Nephron progenitor cell (in vitro differentiated cells): ENCODE measurements at places on chromosomes 1 and 21.
A peak's percentile ranks its signal among the peaks of the same experiment; 100 is the strongest.

DNA sequence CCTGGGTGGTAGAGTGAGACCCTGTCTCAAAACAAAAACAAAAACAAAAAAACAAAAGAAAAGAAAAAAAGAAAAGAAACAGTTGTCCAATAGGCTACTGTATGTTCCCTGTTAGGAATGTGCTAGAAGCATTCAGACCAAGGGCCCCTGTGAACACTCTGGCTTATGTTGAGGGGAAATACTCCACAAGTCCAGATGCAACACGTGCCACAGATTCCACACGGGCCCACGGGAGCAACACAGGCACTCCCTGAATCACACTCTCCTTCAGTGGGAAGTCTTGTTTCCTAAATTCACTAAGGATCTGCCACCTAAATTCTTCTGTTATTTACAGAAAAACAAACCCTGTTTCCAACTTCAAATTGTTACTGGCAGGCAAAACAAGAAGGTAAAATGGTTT is 291.1 kb downstream of the PCP4 start:
- DNase-seq: no peak

DNA sequence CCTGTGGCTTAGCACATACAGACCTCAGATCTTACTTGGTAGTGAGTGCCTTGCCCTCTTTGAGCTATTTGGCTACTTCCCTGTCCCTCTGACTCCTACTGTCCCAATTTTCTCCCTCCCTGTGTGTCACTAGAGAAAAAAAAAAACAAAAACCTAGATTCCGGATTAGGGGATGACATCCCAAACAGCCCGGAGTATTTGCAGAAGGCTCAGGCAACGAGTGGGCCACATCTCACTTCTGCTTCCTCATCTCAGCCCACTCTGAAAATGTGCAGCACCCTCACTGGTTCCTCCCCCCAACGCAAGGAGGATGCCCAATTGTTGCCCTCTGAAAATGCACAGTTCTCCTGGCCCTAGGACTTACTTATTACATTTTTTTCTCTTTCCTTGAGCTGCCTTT is 4.9 kb downstream of the NHLH1 start:
- DNase-seq: no peak

GRCh38 chr1:48725341-48726046 is 51.2 kb downstream of the BEND5 start:
- DNase-seq: no peak

GRCh38 chr1:154391086-154391770 is 13.9 kb upstream of the IL6R start:
- DNase-seq: no peak

GRCh38 chr1:7680955-7681268 is 90.2 kb upstream of the VAMP3 start:
- no peak for DNase-seq

DNA sequence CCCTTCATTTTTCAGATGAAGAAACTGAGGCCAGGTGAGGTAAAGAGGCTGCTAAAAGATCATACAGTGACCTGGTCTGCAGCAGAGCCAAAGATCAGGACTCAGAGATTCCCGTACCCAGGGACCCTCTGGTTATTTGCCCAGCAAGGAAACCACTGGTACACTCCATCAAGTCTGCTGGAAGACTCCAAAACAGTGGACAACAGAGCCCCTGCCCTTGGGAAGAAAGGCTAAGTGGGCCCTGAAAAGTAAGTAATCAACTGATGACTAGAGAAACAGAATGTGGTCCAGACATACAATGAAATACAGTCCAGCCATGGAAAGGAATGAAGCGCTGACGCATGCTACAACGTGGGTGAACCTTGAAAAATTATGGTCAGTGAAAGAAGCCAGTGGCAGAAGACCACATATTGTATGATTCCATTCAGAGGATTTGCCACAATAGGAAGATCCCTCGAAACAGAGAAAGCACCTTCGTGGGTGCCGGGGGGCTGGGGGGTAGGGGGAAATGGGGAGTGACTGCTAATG is 106.4 kb downstream of the ETS2 start:
- DNase-seq: no peak

DNA sequence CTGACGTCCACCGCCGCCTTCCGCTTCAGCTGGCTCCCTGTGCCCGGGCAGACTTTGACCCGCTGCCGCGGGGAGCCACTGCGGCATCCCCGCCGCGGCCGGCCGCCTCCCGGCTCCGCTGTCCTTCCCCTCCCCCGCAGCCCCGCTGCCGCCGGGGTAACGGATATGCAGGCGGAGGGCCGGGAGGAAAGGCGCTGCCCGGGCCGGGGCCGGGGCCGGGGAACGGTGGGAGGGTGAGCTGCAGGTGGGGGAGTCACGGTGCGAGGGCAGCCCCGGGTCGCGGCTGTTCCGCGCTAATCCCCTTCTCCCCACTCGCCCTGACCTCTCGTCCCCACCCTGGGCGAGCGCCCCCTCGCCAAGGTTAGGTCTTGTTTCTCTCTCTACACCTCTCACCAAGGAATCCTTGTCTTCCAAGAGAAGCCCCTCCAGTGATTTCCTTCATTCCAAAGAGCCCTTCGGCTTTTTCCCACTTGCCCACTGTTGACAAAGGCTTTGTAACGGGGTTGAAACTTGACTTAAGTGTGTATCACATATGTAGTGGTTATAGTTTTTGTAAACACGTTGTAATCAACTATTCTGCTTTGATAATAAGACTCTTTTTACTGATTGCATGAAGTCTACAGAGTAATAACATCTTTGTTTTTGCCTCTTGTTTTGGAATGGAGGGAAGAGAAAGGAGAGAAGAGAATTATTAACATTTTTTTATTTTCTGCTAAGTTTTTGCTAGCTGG is 669 bp downstream of the XPR1 start:
- DNase-seq: peak; percentile 85

GRCh38 chr1:31327381-31327780 is 30.5 kb downstream of the ZCCHC17 start:
- no peak for DNase-seq

DNA sequence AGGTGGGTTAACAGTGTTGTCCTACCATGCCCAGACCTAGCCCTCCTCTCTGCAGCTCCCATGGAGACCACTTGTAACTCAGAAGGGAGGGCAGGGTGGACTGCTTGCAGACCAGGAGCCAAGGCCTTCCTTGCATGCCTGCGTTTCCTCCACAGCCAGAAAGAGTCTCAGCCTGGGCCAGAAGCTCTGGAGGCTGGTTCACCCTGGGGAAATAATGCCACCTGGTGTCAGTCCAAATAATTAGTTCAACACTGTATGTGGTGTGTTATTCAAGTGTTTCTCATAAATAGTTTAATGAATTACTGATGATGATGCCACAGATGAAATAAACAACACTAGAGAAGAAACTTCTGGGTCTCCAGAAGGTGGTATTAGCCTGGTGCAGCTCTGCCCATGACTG is 16.9 kb upstream of the VANGL1 start:
- DNase-seq: no peak

GRCh38 chr1:200107004-200107470 is 79.5 kb downstream of the NR5A2 start:
- DNase-seq: no peak

DNA sequence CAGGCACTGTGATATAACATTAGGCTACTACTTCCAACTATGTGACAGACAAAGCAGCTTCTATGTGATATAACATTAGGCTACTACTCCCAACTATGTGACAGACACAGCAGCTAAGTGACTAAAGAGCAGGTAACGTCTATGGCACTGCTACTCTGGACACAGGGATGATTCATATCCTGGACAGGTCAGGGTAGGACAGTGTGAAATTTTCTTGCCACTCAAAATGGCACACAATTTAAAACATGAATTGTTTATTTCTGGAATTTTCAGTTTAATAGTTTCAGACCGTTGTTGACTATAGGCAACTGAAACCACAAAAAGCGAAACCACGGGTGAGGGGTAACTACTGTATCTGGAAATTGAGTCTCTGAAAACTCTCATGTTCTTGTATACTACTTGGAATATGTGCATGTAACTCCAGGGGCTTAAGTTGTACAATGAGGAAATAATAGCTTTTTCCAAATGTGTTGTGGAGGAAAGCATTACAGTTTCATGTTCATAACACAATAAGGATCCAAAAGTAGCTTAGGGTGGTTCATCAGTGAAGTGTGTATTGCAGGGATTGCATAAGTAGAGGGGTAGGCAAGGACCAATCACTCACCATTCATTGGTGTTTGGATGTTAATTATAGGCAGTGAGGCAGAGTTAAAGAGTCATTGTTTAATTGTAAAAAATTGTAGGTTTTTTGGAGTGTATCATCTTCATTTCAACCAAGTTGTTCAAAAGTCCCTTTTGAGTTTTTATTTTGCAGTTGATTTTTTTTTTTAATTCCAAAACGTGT is 5.3 kb downstream of the DTL start:
- no peak for DNase-seq

DNA sequence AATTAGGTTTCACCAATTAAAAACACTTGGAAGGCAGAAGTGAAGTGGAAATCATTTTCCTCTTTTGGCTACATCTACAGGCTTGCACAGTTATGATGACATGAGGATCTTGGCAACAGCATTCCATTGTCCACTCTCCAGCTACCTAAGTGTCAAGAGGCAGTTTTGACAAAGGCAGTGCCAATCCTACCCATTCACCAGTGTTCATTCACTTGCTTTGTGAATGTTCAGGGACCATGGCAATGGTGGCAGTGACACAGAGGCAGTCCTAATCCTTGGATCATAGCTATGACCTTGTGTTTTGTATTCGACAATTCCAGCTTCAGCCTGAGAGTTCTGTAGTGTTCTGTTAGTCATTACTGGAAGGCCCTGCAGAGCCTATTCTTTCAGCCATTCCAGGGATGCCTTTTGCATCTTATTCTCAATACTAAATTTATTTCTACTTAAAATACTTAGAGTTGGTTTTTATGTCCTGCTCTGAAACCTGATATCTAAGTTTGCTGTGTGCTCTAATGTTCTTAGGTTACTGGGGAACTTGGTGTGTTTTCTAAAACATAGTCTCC is 36.7 kb downstream of the CRB1 start:
- no peak for DNase-seq

- peak; percentile 91 for DNase-seq
Measured at GRCh38 chr1:11681071-11681771, at the start of gene MAD2L2. Gene MAD2L2 (minus strand): TSS chr1:11681148. CDS start chr1:11680601, 547 bp downstream.

GRCh38 chr1:162772571-162773154 is 17.8 kb upstream of the HSD17B7 start:
- no peak for DNase-seq

DNA sequence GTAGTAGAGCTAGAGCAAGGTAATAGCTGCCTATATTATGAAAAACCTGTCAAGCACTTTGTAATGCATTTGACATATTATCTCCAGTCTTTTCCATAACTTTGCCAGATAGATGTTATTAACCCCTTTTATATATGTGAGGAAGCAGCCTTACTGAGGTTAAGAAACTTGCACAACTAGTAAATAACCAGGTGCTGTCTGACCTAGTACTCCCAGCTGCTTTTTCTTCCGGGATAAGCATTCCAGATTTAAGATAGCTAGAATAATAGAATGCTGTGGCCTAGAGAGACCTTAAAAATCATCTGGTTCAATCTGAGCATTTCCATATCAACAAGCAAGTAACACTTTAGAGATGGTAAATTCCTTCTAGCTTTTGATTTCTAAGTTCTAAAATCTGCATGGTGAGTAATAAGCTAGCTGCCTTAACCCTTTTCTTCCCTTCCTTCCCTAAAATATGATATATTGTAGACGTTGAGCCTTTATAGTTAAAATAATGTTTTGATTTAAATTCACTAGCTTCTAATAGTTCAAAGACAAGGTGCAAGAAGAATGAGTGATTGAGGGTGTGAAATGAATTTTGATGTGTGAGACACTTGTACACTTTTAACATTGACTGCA is 1.8 kb downstream of the SH3GLB1 start:
- no peak for DNase-seq

- DNase-seq: peak; percentile 64
Measured at GRCh38 chr1:44661781-44662682, 12.2 kb downstream of the TMEM53 start.

GRCh38 chr1:183636783-183637182 is 1.2 kb upstream of the ARPC5 start:
- no peak for DNase-seq

- DNase-seq: no peak
Measured at GRCh38 chr1:234208791-234209190, 164.5 kb upstream of the COA6 start.

DNA sequence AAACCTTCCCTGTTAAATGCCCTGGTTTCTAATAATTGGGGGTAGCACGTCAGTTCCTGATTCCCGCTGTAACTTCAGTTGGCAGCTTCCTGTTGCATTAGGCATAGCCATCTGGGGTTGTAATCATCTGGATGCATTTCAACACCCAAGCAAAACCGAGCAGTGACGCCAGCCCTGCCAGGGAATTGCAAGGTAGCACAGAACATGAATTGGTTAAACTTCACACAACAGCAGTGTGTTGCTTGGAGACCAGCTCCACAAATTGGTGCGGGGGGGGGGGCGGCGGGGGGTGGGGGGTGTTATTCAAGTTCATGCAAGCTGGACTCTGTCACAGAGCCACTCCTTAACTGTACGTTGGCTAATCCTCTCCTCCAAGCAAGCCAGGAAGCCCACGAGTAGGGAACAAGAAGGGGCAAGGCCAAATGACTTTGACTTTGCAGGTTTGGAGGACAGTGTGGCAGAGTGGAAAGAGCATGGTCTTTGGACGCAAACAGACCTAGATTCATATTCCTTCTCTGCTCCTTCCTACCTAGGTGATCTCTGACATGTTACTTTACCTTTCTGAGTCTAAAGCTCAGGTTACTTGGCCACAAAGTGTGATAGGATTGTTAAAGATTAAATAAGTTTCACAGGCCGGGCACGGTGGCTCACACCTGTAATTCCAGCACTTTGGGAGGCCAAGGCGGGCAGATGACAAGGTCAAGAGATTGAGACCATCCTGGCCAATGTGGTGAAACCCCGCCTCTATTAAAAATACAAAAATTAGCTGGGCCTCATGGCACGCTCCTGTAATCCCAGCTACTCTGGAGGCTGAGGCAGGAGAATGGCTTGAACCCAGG is 4.7 kb downstream of the LAX1 start:
- peak; percentile 7 for DNase-seq

DNA sequence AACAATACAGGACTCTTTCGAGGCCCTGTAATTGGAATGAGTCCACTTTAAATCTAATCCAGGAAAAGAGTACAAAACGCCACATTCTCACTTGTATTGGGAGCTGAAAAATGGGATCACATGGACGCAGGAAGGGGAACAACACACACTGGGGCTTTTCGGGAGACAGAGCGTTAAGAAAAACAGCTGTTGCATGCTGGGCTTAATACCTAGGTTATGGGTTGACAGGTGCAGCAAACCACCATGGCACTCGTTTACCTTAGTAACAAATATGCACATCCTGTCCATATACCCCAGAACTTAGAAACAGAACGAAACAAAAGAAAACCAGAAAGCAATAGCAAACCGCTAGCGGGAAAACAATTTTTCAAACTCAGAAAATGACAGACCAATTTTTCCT is 1532.7 kb upstream of the TPTE start:
- DNase-seq: no peak

DNA sequence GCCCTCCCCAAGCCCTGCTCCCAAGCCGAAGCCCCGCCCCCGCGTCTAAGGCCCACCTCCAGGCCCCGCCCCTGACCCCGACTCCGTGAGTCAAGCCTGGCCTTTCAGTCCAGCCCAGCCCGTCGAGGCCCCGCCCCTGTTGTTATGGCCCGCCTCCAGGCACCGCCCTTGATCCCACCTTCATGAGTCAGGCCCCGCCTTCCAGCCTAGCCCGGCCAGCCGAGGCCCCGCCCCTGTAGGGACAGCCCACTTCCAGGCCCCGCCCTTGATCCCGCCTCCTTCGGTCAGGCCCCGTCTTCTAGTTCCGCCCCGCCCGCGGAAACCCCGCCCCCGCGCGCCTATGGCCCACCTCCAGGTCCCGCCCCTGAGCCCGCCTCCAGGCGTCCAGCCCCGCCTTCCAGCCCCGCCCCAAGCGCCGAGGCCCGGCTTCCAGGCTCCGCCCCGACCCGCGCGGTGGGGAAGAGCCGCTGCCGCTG is 247 bp upstream of the DOP1B start:
- peak; percentile 100 for DNase-seq

GRCh38 chr1:158961178-158961577 is 29.8 kb downstream of the PYHIN1 start:
- no peak for DNase-seq
